RWPE1 (cell line): ENCODE measurements at places on chromosomes 13 and 19.

GRCh38 chr19:38662537-38663155, 15.2 kb downstream of the ACTN4 start:
- DNase-seq, result no peak

DNA sequence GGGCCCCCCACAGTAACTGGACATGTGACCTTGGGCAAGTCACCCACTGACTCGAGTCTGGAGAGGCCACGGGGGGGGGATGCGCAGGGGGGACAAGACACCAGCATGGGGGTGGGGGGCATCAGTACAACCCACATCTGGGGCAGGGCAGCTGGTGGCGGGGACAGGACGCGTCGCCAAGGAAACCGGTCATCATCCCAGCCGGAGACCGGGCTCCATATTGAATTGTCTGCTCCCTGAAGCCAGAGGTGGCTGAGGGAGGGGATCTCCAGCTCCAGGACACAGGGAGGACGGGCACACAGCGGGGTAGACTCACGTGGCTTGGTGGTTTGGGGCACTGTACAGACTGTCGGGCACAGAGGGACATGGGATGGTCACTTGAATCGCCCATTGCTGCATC, 11.4 kb downstream of the ONECUT3 start:
- no peak for DNase-seq

- DNase-seq, result no peak
Observed at GRCh38 chr19:45489216-45489855, 7.5 kb downstream of the RTN2 start.

DNA sequence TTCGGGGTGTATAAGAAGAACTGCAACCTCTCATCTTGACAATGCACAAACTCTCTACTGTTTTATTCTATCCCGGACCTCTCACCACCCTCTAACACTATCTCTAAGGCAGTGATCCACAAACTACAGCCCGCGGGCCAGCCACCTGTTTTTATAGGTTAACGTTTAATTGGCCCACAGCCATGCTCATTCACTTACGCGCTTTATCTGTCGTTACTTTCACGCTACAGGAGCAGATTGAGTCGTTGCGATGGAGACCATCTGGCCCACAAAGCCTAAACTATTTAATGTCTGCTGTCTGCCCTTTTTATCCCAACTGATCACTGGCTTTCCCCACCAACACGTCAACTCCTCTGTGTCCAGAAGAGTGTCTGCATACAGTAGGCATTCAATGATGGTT, 158.9 kb downstream of the CACNA1A start:
- DNase-seq, result no peak

- DNase-seq, result no peak
Observed at GRCh38 chr13:49308097-49308875, 60.6 kb downstream of the CDADC1 start.

DNA sequence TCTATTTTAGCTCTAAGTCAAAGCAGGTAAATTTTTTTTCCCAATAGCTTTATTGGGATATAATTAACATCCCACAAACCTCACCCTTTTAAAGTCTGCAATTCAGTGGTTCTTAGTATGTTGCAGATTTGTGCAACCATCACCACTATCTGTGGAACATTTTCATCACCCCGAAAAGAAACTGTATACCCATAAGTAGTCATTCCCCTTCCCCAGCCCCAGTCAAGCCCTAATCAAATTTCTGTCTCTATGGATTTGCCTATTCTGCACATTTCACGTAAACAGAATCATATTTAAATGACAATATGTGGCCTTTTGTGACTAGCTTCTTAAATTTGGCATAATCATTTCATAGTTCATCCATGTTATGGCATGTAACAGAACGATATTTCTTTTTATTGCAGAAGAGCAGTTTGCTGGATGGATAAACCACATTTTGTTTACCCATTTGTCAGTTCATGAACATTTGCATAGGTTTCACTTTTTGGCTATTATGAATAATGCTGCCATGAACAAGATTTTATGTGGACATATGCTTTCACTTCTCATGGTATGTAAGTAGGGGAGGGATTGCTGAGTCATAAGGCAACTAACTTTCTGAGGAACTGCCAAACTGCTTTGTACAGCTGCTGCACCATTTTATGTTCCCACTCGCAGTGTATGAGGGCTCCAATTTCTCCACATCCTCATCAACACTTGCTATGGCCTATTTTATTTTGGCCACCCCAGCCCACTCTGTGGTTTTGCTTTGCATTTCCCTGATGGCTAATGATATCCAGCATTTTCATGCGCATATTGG, 10.9 kb downstream of the SLC46A3 start:
- peak; percentile 41 for DNase-seq

- no peak for DNase-seq
Observed at GRCh38 chr19:15529774-15530372, 21.5 kb downstream of the CYP4F22 start.

GRCh38 chr13:106612688-106613087, 44.8 kb upstream of the ARGLU1 start:
- no peak for DNase-seq

DNA sequence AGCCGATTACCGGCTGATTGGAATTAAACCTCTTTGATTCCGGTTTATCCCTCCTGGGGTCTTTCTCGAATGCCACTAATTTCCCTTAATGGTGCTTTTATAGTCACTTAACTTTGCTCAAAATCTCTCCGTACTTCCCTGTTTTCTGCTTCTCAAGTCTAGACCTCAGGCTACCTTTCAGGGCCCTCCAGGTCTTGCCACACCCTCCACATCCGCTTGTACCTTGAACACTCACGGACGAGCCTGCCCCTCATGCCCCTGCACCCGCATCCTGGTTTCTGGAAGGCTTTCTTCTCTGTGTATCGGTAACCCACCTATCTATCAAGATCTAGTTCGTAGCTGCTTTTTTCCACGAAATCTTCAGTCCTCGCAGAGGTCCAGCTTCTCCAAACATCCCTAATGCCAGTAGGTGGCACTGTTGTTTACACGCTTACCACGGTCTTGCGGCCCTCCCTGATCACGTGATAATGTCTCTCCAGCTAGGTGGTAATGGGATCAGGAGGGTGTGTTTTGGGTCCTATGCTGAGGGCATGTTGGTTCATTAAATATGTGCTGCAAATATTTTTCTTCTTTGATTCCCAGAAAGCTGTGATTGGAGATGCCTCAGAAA, 13.8 kb downstream of the ATP12A start:
- peak; percentile 78 for DNase-seq

GRCh38 chr13:38566519-38566918, 120.4 kb upstream of the FREM2 start:
- DNase-seq, result no peak

DNA sequence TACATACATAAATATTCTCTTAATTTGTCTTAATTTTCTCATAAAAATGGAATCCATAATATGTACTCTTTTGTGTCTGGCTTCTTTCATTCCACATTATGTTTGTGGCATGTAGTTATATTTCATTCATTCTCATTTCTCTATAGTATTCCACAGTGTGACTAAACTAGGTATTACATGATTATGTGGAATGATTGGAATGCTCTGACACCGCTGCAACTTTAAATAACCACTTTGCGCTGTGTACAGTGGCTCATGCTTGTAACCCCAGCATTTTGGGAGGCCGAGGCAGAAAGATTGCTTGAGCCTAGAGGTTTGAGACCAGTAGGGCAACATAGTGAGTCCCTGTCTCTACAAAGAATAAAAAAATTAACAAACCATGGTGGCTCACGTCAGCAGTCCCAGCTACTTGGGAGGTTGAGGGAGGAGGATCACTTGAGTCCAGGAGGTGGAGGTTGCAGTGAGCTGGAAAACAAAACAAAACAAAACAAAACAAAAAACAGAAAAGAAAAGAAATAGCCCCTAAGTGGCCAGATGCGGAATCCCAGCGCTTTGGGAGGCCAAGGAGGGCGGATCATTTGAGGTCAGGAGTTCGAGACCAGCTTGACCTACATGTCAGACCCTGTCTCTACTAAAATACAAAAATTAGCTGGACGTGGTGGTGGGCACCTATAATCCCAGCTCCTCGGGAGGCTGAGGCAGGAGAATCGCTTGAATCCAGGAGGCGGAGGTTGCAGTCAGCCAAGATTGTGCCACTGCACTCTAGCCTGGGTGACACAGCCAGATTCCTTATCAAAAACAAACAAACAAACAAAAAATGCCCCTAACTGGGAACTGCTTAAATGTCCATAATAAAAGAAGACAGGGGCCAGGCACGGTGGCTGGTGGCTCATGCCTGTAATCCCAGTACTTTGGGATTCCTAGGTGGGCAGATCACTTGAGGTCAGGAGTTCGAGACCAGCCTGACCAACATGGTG, 8.0 kb upstream of the SAE1 start:
- peak; percentile 50 for DNase-seq

DNA sequence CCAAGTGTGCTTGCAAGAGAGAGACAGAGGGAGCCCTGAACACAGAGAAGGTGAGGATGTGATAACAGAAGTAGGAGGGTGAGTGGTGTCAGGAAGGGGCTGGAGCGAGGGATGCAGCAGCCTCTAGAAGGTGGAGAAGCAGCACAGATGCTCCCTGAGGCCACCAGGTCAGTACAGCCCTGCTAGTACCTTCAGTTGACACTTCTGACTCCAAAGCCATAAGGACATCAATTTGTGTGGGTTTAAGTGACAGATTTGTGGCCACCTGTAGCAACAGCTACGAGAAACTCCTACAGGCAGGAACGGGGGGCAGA, 6.9 kb downstream of the ERICH4 start:
- no peak for DNase-seq

GRCh38 chr13:47673009-47673850, 327.8 kb downstream of the SUCLA2 start:
- no peak for DNase-seq
